Upper lobe of left lung (tissue), 6 donors: ENCODE measurements at places on chromosomes 3 and 15. TPM values are rescaled to one million over a fixed set of nuclear protein-coding genes. Genes with fewer than 3 reads are reported as not detected.

GRCh38 chr3:141844108-141844507 is 32.3 kb upstream of the ATP1B3 start:
- no peak for DNase-seq

The NRROS gene
- 17.8 TPM for total RNA-seq

DNA sequence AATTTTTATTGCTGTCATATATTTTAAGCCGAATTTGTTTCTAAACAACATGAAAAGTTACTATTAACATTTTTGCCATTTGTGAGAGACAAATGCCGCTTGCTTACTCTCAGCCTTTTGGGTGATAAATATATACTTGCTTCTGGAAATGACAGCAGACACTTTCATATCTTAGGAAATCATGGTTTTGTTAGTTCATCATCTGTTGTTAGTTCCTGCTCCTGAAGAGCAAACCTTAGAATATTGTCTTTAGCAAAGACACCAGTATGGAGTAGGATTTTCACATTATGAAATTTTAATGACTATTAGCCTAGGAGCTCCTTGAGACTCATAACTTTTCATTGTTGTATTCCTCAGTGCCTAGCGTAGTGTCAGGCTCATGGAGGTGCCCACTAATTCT is 36.0 kb downstream of the RAB8B start:
- DNase-seq: no peak

DNA sequence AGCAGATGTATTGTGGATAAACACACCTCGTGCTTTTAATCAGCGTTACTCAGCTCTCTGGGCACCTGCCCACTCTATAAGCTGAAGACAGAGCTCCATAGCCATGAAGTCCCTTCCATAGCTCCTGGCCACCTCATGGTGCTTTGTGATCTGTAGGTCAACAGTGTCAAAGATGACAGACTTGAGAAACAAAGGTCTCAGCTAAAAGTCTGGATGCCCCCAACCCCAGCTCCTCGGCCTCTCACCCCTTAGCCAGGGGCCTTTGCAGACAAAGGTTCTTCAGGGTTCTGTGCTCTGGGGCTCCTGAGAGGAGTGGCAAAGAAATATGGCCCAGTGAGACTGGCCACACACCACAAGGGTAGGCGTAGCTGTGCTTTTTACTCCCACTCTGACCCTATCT is 168.6 kb downstream of the KLF13 start:
- no peak for DNase-seq

DNA sequence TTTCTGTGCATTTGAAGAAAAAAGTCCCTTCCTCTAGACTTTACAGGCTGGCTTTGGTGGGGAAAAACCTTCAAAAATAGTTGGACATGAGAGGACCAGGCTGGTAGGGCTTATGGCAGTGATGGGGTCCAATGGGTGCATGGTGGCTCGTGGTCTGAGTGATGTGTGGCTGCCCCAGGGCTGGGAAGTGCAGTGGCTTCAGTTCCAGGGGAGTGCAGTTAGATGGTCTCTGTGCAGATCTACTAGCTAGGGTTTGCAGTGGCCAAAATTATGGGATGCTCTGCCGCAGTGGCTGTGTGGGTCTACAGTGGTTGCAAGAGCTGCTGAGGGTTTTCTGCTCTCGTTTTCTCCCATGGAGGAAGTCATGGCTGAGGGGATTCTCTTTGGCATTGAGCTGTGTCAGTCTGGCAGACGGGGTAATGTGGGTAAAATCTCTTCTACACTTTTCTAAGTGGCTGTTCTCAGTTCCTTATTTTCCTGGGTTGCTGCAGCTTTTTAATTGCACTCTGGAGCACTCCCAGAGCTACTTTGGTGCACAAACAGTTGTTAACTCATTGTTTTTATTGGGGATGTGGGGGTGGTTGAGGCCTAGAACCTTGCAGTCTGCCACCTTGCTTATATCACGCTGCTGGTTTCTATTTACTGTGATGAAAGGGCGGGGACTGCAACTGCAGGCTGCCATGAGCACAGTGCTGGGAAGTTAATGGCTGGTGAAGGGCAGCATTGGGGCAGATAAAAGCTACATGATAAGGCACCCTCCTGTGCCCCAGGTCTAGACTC is 1324.6 kb downstream of the NSUN3 start:
- no peak for DNase-seq

The TEX55 gene
- total RNA-seq: not detected

The ERC2 gene
- 0.67 TPM for total RNA-seq

DNA sequence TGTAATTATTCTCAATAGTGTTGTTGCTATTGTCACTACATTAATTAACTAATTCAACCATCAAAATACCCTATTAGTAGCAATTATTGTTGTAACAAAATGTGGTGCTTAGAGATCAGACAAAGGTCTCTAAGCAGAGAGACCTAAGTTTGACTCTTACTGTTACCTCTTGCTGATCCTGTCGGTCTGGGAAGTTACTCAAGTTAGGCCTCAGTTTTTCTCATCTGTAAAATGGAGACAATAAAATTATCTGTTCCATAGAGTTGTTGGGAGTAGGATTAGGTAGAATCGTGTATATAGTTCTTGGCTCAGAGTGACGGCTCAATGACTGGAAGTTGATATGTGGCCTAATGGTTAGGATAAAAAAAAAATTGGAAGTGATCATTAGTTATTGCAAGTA is 69.8 kb upstream of the ARL8B start:
- DNase-seq: no peak

DNA sequence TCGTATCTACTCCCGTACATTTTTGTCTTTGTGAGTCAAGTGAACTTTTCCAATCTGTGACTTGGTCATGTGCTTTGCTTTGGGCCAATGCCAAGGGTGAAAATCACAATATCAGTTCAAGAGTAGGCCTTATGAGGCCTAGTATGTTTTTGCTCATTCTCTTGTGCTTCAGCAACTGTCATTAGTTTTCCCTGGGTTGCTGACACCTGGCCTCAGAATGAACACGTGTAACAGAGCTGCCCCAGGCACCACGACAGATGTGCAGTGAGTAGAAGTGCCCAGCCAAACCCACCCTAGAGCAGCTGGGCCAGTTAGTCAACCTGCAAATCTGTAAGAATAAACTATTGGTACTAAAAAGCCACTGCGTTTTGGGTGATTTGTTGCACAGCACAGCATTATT is 460.3 kb upstream of the WNT5A start:
- no peak for DNase-seq

DNA sequence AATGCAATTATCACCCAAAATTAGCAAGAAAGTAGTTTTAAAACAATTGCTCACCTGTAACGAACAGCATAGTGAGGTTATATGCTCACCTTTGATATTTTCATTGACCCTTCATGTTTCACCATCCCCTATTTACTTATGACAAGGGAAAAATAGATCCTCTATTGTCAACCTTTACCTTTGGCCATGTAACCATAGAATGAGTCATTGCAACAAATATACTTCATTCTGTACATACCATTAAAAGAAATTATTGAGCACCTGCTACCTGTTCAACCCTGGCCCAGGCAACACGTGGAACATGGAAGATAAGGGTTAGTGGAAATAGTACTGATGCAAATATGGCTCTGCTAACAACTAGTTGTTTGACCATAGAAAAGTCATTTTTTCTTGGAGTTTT is 20.2 kb downstream of the LSAMP start:
- DNase-seq: no peak

The PAQR5 gene
- total RNA-seq: 28.4 TPM

GRCh38 chr3:65869798-65870197 is 168.9 kb downstream of the MAGI1 start:
- no peak for DNase-seq

DNA sequence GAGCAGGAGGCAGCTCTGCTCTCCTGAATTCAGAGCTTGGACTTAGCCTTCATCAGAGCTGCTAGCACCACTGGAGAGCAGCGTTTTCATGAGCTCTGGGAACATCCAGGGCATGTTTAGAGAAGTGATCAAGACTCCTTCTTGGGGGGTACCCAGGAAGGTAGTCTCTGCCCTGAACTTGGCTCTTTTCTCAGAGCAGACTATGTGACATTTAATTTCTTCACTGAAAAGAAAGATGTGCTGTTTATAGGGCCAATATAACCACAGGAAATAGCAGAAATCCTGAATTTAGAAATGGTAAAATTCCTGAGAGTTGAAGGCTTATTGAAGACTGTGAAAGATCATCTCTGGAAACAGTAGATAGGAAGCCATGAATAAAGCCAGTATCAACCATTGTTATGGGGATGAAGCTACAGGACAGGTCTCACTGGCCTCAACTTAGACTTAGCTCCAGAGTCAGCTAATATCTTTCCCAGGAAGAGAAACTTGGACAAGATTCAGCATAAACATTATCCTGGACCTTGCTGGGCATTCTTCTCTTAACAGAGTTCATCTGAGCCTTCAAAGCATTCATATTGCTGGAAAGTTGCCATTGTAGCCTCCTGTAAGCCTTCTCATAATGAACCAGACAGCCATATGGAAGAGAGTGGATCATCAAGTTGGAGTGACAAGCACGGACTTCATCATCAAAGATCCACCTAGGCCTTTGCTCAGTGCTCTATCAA is 386.6 kb upstream of the THBS1 start:
- no peak for DNase-seq

The DENND6A gene
- 67.6 TPM for total RNA-seq

DNA sequence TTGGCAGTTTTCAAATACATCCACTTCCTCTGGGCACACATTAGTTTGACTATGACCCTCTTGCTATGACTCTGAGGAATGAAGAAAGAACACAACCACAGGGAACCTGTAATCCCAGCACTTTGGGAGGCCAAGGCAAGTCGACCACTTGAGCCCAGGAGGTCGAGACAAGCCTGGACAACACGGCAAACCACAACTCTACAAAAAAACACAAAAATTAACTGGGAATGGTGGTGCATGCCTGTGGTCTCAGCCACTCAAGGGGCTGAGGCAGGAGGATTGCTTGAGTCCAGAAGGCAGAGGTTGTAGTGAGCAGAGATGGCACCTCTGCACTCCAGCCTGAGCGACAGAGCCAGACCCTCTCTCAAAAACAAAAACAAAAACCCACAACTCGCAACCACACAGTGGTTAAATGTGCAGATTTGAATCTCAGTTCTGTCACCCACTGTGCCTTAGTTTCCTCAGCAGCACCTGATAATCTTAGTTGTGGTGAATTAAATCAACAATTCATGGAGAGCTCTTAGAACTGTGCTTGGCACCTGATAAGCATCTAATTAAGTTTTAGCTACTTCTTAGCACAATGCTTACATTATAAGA is 65.7 kb downstream of the MYLK start:
- no peak for DNase-seq

DNA sequence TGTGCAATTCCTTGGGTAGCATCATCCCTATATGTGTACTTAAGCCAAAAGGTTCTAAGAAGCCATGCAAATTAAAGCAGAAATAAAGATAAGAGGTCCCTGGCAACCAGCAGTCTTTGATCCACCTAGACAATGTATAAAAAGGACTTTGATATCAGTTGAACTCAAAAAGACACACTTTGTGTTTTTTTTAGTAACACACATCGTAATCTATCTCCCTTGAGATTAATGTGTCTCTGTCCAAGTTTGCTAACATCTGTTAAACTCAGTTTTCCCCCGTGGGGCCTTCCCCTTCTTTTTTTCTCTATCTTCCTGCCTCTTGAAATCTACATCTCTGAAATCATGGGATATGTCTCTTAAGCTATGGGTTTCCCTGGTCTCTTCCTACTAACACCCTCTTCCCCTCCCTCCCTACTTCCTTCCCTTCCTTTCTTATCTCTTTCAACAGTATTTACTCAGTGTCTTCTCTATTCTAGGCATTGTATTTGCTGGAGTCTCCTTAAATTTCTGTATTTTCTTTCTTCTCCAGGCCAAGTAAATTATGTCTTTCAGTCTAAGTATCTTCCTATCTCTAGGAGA is 27.7 kb downstream of the ALDH1A2 start:
- no peak for DNase-seq

DNA sequence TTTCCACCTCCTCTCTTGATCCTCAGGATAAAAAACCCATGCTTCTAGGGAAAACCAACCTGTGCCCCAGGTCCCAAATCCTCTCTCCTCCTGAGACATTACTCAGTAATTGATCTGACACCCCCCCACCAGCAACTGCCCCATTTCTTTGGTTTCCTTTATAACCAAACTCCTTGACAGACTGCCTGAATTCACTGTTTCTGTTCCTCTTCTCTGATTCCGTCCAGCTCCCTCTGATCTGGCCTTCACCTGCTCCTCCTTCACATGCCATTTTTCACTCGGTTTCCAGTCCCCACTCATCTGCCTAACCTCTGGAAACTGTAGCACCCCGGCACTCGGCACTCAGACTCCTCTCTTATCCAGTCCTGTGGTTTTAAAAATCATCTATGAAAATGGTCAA is 2.1 kb downstream of the CCDC51 start:
- no peak for DNase-seq

- DNase-seq: no peak
Observed at GRCh38 chr3:130316169-130316568, 29.3 kb upstream of the COL6A5 start.

- DNase-seq: no peak
Observed at GRCh38 chr3:60080648-60081047, 1030.8 kb upstream of the CFAP20DC start.

The TRPM1 gene
- total RNA-seq: not detected

DNA sequence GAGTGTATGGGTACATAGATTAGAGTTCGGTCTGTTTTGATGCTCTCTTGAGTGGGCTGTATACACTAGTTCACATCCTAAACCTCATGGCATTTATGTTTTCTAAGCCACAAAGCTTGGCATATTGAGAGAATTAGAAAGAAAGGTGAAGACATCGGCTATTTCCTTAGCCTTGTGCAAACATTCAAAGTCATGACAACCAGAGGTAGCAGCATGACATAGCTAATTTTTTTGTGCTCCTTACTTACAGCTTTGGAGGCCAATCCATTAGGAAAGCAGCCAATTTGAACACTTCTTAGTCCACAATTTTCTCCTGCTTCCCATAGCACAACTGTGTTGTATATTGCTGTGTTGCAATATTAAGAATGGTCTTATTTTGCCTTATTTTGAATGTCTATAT is 21.5 kb upstream of the AADAC start:
- DNase-seq: no peak

DNA sequence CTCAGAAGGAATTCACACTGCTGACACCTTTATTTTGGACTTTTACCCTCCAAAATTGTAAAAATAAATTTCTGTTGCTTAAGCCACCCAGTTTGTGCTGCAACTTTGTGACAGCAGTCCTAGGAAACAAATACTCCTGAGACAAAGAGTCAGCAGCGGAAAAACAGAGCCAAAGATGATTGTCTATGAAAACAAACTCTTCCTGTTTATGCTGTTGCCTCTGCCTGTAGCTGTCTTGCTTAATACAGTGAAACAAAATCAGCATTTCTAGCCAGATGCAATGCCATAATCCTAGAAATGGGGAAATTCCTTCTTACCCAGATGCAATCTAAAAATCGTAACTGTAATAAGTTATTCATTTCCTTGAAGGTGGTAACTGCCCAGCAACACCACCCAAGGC is 387.5 kb upstream of the ATP11B start:
- DNase-seq: no peak

The PARL gene
- total RNA-seq: 47.7 TPM

DNA sequence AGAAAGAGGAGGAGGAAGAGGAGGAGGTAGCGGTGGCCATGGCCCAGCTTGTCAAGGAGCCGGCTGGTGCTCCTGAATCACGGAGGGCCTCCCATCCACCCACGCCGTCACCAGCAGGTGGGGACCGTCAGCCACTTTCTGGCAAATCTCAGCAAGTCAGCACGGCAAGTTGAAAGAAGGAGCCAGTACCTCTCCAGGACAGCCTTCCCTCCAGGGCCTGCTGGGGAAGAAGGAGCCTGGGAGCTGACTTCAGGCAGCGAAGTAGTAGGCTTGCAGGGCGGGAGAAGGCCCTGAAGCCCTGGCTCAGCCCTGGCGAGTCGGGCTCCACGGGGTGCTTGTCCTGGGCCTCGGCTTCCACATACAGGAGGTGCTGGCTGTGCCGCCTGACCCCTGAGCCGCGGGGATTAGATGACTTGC is 99.2 kb upstream of the TRPM1 start:
- DNase-seq: peak; percentile 79

The GOLGA6L22 gene
- total RNA-seq: not detected
